ENCODE measurements at places on chromosomes 13 and 19. TPM values are rescaled to one million over a fixed set of nuclear protein-coding genes. Genes with fewer than 3 reads are reported as not detected.

Gene CBY2
- not detected for total RNA-seq

Gene FFAR2
- total RNA-seq, result not detected

Gene SLC25A30
- total RNA-seq, result 5.6 TPM

Gene CCDC194
- not detected for total RNA-seq

Gene GPR18
- total RNA-seq, result not detected

Gene KLK12
- not detected for total RNA-seq

Gene CEP89
- 22.3 TPM for total RNA-seq

Gene SERPINE3
- not detected for total RNA-seq

Gene ZNF530
- 13.3 TPM for total RNA-seq

Gene KLK2
- total RNA-seq, result not detected

Gene PCDH17
- not detected for total RNA-seq

Gene CALR3
- not detected for total RNA-seq

Gene ADGRE3
- total RNA-seq, result not detected

Gene ELAVL3
- not detected for total RNA-seq

Gene PLIN5
- not detected for total RNA-seq

Gene PRTN3
- total RNA-seq, result not detected
